ENCODE measurements at places on chromosomes 1 and 21. TPM values are rescaled to one million over a fixed set of nuclear protein-coding genes. Genes with fewer than 3 reads are reported as not detected.

The SLC30A10 gene
- total RNA-seq, result not detected

The TBX19 gene
- total RNA-seq, result 0.91 TPM

The TENT5C gene
- 3.7 TPM for total RNA-seq

DNA sequence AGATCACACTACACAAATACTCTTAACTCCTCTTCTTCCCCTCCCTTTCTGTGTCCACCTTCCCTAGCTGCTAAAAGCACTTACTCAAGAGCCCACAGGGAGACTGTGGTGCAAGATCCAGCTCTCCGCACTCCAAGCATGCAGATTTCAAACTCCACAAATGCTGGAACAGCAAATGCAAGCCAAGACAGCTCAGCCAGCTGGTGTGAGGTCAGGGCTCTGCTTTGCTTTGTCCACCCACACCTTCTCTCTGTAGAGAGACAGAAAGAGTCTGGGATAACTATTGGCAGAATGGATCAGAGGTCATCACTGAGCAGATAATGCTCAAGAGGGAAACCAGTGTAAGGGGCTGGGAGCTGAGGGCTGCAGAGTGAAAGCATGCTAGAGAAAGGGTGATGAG lies 45.2 kb upstream of the DPT start:
- DNase-seq, result no peak

DNA sequence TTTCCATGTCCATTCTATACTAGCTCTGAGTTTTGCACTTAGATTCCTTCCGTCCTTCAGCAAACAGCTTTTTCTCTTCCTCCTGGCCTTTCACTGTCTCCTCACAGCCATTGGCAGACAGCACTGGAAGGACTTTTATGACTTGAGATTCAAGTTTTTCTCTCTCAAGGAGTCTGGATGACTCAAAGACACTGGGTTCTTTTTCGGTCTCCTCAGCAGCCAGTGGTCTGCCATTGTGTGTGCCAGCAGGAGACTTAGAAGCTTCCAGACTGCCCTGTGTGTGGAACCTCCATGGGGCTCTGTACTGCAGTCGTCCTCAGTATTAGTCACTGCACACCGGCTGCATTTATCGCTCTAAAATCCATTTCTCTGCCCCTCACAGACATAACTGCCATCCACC lies 30.5 kb downstream of the NTNG1 start:
- no peak for DNase-seq

- no peak for DNase-seq
Observed at GRCh38 chr1:211944733-211945500, 90.4 kb downstream of the INTS7 start.

DNA sequence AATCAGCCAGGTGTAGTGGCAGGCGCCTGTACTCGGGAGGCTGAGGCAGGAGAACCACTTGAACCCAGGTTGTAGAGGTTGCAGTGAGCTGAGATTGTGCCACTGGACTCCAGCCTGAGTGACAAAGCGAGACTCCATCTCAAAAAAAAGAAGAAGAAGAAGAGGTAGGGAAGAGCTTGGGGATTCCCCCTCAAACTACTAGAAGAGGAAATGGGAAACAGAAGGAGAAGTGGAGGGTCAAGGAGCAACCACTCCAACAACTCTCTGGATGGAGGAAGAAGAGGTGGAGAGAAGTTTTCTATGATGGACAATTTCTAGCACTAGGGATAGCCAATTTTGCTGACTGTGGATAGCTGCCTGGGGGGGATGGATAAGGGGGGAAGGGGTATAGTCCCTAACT lies 14.9 kb upstream of the SLAMF9 start:
- DNase-seq, result no peak

DNA sequence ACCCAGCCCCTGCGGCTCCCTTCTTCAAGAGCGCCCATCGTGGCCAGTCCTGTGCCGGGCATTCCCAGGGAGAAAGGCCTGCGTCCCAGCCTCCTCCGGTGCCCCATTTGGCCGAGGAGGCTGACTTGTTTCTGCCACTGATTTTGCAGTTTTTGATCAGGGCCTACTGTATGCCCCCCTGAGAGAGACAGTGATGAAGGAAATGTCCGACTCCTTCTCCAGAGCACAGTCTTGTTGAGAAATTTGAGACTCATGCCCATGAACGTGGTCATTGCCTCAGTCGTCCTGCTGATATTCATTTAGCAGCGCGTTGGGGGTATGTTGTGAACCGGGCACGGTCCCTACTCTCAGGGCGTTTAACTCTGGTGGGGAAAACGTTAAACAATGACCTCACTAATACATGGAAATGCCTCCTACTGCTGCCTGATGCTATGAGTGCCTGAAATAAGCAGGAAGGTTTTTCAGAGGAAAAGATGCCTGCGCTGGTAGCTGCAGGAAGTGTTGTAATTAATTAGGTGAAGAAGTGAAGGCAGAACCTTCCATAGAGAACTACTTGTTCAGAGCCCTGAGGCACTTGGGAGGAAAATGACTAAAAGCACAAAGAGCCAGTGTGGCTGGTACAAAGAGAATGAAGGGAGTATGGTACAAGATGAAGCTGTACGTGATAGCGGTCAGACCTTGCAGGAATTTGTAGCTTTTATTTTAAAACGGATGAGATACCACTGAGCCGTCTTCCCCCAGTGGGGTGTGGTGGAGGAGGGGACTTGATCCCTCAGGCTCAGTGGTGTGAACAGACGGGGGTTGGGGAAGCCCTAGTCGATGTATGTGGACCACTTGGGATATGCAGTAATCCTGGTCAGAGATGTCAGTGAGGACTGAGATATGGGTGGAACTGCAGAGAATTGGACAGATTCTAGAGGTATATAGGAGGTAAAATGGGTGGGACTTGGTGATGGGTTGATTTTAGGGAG lies 730 bp downstream of the ZCCHC17 start:
- DNase-seq, result no peak

Data from CD8-positive, alpha-beta memory T cell (primary cell).